ENCODE measurements at places on chromosomes 11 and 22.

DNA sequence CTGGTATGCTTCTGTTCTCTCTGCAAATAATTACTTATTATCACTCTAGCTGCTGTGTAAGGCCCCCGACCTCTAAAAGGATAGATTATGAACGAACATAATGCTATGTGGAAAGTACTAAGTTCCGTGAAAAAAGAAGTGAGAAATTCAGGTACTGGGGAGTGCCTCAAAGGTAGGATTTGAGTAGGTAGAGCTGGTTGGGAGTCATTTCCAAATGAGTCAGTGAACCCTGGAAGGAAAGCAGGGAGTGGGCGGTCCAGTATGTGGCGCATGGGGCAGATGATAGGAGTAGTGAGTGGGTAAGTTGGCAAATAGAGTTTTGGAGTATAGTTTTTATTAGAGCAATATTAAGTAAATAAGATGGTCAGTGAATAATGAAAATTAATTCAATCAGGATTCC, 2.4 kb downstream of the ZC3H12C start:
- no peak for DNase-seq

GRCh38 chr11:56353991-56354390, at the start of gene OR8J1:
Gene OR8J1 (plus strand): TSS chr11:56354291. CDS start chr11:56360247, 5,956 bp downstream.
- DNase-seq = no peak

DNA sequence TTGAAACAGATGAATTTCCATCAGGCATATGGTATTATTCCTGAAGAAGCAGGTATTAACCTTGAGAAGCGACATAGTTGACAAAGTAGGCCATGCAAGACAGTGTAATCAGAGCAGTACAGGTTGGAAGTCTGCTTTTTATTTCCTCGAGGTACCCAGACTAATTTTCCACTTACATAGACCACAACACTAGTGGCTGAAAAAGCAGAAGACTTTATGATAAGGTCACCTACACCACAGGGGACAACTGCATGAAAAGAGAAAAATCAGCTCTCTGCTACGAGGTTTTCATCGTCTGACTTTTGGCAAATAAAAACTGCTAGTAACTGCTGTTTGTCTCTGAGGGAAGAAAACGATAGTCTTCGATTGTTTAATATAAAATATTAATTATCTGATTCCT, 77.5 kb downstream of the CNTN5 start:
- no peak for DNase-seq

- no peak for DNase-seq
Measured at GRCh38 chr11:101046947-101047346, 82.7 kb downstream of the PGR start.

DNA sequence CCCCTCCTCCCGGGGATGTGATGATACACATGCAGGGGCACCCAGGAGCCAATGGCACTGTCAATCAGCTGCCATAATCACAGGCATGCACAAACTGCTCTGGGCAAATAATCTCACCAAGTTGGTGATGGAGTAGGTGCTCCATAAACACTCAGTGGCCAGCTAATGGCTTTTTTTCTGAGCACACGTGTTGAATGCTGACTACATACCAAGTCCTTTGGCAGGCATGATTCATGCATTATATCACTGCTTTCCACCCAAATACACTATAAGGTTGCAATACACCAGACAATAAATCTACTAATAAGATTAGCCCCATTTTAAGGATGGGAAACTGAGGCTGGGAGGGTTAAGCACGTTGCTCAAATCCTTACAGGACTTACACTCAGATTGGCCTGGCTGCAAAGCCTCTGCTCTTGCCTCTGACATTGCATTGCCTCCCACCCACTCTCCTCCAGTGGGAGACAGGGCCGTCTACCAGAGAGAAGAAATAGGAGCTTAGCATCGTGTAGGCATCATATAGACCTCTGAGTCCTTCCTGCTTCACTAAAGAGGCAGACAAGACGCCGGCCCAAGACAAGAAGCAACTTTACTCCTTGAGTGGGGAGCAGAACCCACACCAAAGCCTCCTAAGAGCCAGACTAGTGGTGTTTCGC, 32.7 kb upstream of the ACCSL start:
- no peak for DNase-seq

- no peak for DNase-seq
Measured at GRCh38 chr22:32880893-32881596, 79.5 kb downstream of the TIMP3 start.

DNA sequence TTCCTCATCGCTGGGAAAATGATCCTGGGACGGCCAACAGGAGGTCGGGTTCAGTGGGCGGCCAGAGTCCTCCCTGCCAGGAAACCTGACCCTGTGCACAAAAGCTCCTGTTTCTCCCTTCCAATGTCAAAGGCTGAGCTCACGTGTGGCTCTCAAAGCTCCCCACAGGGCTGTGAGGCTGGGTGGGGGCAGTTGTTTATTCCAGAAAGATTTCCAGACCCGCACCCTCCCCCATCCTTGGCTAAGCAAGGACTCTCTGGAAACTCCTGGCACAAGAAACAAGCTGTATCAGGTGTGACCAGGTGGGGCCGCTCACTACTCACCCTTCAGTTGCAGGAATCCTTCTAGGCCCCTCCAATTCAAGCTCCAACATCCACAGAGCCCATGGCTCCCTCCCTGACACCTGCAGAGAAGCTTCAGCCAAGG, 131.9 kb downstream of the SHANK2 start:
- no peak for DNase-seq

DNA sequence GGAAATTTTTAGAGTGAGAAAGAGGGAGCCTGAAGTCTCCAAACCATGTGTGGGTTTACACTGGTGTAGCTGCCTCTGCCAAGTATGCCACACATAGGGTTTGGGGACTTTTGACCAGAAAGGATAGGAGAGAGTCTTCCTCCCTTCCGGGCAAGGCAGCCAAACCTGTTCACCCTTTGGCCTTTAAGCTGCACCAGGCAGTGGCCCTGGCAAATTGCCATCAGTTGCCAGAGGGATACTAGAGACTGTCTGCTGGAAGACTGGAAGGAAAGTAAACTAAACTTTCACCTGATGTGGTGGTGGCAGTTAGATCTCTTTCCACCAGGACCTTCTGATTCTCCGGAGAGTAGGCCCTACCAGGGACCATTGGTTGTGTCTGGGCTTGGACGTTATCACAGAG, 1263.2 kb downstream of the FAM181B start:
- DNase-seq = no peak

DNA sequence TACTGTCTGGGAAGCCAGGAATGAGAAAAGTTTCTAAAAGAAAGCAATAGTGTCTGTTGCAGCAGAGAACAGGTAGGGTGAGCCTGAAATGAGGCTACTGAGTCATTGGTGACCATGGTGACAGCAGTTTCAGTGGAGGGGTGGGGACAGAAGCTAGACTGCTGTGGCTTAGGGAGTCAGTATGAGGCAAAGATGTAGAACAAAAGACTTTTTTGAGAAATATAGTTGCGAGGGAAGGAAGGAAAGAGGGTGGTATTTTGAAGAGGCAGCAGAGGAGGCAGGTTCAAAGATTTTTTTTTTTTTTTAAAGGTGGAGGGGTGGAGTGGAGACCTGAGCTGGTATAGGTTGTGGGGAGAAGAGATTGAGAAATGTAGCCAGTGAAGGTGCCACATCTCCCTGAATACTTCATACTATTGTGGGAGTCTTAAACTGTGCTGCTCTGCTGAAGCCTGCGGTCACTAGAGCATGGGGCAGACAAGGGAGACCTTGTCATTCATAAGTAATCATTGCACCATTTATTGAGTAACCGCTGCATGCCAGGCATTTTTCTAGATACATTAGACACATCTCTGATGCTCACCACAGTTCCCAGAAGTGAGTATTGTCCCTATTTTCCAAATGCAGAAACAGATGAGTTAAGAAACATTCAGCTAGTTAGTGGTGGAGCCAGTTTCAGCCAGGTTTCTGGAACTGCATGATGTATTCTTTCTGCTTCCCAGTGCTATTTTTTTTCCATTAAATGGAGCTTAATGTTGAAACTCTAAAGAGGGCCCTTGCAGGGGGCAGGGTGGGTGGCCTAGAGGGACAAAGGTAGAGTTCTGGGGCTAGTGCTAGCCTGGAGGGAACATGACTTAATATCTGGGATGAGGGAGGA, 49.9 kb downstream of the STIM1 start:
- DNase-seq = peak; percentile 41

DNA sequence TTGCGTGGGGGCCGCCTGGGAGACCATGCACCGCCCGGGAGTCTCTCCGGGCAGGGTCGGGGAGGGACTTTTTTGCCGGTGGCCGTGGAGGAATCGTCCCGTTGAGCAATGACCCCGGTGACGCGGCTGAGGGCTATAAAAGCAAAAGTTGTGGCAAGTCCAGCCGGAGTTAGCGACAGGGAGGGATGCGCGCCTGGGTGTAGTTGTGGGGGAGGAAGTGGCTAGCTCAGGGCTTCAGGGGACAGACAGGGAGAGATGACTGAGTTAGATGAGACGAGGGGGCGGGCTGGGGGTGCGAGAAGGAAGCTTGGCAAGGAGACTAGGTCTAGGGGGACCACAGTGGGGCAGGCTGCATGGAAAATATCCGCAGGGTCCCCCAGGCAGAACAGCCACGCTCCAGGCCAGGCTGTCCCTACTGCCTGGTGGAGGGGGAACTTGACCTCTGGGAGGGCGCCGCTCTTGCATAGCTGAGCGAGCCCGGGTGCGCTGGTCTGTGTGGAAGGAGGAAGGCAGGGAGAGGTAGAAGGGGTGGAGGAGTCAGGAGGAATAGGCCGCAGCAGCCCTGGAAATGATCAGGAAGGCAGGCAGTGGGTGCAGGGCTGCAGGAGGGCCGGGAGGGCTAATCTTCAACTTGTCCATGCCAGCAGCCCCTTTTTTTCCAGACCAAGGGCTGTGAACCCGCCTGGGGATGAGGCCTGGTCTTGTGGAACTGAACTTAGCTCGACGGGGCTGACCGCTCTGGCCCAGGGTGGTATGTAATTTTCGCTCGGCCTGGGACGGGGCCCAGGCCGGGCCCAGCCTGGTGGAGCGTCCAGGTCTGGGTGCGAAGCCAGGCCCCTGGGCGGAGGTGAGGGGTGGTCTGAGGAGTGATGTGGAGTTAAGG, at the start of gene NEAT1:
TSS of gene NEAT1 (plus strand) at position 166 of the 883 bp plus-strand sequence.
- DNase-seq = peak; percentile 85

DNA sequence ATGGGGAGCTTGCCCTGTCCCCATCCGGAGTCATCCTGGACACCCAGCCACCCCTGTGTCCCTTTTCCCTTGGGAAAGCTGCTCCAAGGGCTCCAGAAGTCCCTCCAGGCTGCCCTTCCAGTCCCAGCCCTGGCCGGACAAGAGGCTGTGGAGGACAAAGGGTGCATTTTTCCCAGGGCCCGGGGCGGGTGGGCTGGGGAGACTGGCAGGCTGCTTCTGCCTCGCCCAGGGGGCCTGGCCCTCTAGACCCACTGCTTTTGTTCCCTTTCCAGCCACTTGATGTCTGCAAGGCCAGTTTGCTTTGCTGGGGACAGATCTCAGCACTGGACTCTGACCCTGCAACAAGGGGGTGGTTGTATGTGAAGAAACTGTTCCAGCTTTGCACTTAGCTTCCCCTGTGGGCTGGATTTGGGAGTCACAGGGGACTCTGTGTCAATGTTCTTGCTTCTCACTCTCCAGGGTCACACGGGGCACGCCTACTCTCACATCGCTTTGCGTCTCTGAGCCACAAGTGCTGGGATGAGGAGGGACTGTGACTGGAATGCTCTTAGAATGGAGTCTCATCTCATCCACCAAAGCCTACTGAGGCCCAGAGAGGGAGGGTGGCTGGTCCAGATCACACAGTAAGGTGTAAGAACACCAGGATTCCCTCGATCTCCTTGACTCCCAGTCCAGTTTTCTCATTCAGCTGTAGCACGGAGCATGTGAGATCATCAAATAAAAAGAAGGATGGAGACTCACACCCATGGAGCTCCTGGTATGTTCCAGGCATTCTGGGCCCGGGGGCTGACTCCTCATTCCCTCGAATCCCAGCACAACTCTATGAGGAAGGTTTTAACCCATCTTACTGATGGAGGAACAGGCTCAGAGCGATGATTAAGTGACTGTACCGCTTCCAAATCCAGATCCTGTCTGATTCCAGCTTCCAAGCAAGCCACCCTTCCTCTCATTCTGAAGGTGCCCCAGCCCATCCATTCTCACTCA, 59.9 kb downstream of the FBXO7 start:
- no peak for DNase-seq

- DNase-seq = no peak
Measured at GRCh38 chr11:8220261-8221045, 43.2 kb downstream of the LMO1 start.

GRCh38 chr22:31960767-31961166, 16.4 kb downstream of the YWHAH start:
- no peak for DNase-seq

DNA sequence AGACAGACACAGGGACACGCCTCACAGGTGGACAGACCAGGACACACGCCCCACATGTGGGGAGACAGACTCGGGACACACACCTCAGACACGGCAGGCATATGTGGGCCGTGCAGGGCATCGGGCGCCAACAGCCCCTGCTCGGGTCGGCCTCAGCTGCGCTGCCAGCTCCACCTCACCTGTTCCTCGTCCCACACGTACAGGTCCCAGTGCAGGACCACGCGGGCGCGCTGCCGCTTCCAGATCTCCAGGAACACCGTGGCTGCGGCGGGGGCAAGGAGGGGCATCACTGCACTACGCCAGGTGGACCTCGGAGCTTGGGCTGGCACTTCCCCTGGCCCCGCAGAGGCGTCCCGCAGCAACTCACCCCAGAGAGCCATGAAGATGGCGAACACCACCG, 12.4 kb downstream of the ANO9 start:
- no peak for DNase-seq

GRCh38 chr11:20093775-20094174, 66.5 kb downstream of the DBX1 start:
- DNase-seq = no peak

- no peak for DNase-seq
Measured at GRCh38 chr11:81472646-81473045, 1261.0 kb downstream of the FAM181B start.

GRCh38 chr11:113977701-113978100, 2.8 kb downstream of the HTR3A start:
- no peak for DNase-seq

DNA sequence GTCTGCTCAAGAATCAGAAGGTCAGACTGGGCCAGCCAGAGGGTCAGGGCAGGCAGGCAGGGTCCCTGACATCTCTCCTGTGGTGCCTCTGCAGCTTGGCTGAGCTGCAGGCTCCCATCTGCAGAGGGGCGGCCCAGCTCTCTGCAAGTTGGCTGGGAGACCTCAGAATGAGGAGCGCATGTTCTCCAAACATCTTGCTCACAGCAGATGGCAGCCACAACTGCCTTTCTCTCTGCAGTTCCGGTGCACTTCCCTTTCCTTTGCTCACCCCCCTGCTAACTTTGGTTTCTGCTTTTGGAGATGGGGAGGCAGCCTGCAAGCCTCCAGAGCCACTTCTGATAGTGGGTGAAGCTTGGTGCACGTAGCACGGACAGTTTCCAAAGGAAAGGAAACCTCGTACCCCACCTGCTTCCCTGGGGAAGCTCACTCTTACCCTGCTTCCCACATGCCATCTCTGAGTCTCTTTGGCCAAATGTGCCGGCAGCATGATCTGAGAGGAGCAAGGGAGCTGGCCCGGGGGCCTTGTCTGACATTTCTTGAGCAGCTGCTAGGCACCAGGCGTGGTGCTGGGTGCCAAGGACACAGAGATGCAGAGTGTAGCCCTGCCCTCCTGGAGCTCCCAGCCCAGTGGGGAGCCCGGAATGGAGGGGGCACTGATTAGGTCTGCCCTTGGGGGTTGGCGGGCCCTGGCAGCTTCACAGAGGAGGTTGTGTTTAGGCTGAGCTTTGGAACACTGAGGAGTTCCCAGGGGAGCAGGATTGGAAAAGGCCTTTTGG, 18.2 kb downstream of the DAGLA start:
- DNase-seq = no peak

GRCh38 chr22:46286941-46287872, 9.5 kb upstream of the GTSE1 start:
- no peak for DNase-seq

GRCh38 chr11:31875866-31876560, 64.9 kb upstream of the PAX6 start:
- no peak for DNase-seq

- no peak for DNase-seq
Measured at GRCh38 chr11:130765406-130765805, 150.9 kb downstream of the SNX19 start.
